ENCODE measurements at places on chromosomes 2 and 18. TPM values are rescaled to one million over a fixed set of nuclear protein-coding genes. Genes with fewer than 3 reads are reported as not detected.

DNA sequence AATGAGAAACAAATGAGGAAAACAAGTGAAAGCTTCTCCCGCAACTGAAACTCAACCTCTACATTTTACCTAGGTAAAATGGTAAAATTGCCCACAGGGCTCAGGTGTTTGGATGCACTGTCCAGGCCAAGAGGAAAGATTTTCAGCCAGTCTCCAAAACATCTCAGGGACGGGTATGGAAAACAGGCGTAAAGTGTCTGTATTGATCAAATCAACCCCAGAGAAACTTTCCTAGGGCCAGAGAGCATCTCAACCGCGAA lies 361 bp upstream of the HAT1 start:
- no peak for DNase-seq

DNA sequence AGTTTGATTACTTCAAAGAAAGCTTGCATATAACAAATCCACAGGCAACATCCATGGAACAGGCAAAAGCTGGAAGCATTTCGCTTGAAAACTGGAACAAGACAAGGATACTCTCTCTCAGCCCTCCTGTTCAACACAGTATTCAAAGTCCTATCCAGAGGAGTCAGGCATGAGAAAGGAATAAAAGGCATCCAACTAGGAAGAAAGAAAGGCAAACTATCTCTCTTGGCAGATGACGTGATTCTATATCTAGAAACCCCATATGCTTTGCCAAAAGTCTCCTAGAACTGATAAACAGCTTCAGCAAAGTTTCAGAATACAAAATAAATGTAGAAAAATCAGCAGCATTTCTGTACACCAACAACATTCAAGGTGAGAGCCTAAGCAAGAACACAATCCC lies 34.1 kb upstream of the MC4R start:
- DNase-seq, result no peak

- peak; percentile 54 for DNase-seq
Observed at GRCh38 chr2:160292225-160292624, 92.2 kb upstream of the ITGB6 start.

DNA sequence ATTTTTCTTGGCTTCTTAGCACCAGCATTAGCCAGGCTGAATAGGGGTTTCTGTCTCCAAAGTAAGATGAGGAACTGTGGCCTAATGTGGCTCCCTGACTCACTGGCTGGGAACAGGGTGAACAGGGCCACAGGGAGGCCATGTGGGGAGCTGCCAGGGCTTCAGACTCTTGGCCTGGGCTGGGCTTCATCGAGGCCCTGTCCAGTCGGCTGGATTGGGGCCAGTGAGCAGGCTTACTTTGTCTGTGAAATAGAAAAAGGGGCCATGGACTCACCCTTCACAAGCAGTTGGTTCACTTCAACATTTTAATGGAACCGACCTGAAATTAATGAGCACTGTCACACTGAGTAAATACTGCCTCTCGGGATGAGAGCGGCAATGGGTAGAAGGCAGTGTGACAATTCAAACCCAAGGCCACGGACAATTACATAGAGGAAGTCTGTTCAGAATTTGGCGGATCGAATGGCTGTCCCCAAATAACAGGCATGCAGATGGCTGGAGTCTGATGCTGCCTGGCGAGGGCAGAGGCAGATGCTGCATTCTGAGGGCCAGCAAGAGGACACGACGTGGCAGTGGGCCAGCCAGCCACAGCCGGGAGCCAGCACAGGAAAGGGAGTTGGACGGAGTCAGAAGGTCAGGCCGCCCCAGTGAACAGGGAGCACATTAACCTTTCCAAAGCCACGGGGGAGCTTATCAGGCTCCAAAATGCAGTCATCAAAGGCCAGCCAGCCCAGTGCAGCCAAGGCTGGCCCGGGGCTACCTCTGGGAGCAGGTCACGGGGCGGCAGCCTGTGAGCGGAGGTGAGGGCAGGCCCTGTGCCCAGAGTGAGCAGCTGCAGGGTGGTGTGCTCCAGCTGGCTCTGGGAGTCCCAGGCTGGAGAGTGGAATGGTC lies 146.6 kb upstream of the REV1 start:
- DNase-seq, result no peak

- DNase-seq, result no peak
Observed at GRCh38 chr2:176924909-176925534, 287.6 kb upstream of the HNRNPA3 start.

DNA sequence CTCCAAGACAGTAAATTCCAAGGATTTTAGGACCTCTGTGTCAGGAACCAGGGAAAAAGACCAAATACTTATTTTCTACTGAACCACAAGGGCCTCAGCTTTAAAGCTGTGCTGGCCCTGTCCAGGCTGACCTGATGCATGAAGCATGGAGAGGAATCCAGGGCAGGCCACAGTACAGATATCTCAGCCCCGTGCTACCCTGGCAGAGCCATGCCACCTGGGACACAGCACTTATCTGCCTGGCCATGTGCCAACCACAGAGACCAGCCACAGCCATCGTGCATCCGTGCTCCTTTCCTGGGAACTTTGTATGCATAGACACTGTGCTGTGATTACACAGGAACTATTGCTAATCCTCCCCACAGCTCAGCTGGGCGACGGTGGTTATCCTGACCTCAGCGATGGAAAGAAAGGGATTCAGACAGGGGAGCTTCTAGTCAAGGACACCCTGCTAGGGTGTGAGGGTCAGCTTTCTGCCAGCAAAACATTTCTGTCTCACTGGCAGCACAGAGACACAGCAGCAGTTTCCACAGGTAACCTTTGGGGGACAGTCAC lies 687.4 kb upstream of the ID2 start:
- DNase-seq, result no peak

DNA sequence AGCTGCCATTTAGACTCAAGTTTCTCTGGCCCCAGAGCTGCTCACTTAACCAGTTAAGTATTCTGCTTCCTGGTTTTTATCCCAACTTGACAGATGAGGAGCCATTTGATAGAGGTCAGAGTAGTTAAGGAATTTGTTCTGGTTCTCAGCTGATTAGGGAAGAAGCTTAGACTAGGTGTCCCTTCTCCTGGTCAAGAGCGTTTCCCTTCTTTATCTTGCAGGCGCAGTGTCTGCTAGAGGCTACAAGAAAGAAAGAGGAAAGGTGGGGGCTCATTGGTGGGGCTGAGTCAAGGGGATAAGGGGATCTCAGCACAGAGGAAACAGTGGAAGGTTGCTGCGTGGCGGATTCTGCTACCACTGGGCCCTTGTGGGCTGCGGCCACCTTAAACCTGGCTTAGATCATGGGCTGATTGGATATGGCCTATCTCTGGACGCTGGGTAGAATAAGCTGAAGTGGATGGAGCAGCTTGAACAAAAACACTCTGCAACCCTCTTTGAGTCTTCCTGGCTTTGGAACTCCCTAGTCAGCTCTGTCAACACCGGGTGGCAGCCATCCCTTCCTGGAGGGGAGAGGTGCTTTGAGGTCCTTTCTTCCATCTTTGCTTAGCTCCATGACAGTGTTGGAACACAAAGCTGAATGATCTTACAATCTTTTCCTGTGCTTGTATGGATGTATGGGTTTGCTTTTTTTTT lies 70.8 kb downstream of the QPCT start:
- DNase-seq, result peak; percentile 36

GRCh38 chr2:230706053-230706521 lies 6.6 kb upstream of the CAB39 start:
- DNase-seq, result no peak

DNA sequence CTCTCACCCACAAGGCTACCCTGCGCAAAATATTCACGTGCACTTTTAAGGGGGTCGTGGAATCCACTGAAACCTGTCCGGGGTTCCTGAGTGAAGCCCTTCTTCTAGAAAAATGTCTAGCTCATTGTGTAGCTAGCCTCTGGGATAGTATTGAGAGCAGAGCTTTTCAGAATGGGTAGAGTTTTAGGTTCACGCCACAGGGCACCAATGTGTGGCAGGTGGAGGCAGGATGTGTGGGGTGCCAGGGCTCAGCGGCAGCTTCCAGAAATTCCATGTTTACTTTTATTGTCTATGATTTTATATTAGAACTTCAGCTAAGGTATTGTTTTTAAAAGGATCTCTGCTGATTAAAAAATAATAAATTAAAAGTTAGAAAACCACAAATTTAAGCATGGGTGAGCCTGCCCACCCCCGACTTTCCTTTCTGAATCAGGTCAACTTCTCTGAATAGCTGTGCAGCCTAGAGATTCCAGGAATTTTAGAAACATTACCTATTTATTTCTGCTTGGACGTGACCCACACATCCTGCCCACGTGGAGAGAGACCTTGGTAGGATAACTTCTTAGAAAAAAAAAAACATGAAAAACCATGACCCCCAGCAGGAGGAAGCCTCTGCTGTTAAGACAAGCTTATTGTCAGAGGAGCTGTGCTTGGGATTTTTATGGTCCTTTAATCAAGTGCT lies 163.7 kb downstream of the CTIF start:
- DNase-seq, result no peak

DNA sequence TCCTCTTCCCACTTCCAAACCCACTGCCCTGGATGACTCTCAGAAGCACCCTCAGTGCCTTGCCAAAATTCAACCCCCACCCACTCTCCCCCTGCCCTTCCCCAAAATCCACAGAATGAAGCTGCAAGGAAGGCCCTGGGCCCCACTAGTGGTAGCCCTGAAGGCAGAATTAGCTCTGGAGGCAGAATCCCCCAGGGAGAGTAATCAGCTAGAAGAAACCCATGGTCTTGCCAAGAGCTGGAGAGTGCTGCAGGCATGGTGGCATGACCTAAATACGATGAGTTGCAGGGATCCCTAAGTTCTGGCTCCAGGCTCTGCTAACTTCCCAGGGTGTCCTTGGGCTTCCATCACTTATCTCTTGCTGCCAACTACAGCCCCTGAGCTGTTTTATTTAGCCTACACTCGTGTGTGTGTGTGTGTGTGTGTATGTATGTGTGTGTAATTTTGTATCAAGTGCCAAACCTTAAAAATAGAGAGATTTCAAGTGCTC lies 7.9 kb downstream of the GAD1 start:
- no peak for DNase-seq

DNA sequence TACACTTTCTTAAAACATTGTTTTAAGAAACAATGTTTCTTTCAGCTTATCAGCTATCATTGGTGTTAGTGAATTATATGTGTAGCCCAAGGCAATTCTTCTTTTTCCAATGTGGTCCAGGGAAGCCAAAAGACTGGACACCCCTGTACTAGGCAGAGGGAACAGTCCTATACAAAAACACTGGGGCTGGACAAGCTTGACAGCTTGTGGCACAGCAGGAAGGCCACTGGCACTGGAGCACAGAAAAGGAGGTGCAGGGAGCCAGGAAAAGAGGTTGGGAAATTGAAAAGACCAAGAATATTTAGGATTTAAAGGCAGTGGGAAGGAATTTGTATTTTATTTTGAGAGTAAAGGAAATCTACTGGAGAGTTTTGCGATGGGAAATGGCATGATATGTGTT lies 47.7 kb downstream of the SRD5A2 start:
- DNase-seq, result no peak

DNA sequence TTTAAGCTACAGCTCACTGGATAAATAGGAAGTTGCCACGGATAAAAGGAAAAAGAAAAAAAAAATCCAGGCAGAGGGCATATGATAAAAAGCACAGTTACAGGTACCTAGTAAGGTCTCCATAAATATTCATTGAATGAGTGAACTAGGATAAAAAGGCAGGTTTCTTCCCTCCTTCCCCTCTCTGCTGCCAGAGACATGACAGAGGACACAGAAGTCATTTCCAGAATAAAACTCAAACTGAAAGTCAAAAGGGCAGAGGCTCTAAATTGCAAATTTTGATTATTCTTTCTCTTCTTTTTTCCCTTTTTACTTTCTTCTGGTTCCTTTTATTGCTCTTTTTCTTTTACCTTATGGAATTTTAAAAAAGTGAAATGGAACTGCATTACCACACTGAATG lies 7.7 kb downstream of the CD302 start:
- DNase-seq, result no peak

GRCh38 chr18:45839414-45840395 lies 14.2 kb downstream of the SIGLEC15 start:
- peak; percentile 66 for DNase-seq

GRCh38 chr2:21837168-21837960 lies 713.6 kb downstream of the TDRD15 start:
- peak; percentile 46 for DNase-seq

DNA sequence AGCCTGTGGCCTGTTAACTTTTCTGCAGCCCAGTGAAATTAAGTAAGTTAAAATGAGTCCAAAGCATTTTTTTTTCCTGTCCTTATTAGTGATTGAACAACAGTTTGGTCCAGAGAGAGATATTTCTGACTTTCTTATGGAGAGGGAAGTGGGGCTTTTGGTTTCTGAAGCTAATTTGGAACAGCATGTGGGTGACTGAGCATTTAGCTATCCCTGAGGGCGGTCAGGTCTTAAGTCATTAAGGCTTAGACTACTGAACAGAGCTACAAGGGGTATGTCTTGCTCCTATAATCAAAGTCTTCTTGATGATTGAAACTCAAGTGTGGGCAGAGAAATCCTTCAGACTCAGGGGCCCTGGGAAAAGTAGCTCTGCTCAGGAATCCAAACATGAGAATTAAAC lies 14.0 kb downstream of the ARHGAP25 start:
- DNase-seq, result no peak

DNA sequence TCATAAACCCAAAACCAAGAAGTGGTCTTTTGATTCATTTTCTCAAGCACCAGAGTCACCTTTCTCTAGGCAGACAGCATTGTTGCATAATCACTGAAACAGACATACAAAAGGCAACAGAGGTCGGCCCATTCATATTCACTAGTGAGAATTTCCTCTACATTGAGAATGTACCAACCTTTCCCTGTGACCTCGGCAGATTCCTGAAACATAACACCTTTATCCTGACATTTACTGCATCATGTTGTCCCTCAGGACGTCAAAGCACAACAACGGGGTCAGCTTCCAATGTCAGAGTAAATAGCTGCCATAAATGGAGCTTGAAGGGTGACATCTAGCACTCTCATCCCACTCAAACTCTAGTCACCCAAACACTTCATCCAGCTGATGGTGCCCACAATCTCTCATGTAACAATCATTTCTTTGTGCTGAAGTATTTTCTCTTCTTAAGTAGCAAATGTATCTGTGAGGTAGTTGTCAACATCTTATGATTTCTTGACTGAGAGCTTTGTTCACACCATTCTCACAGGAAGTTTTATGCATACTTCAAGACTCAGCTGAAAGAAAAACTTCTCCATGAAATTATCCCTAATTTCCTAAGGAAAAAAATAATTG lies 802.6 kb upstream of the CHAC2 start:
- DNase-seq, result no peak

GRCh38 chr2:143345887-143346787 lies 216.9 kb downstream of the ARHGAP15 start:
- no peak for DNase-seq

Gene TUBA3D
- polyA plus RNA-seq, result 0.61 TPM

Gene NT5DC4
- polyA plus RNA-seq, result not detected

Gene GCG
- polyA plus RNA-seq, result not detected

Gene CNDP2
- 74.8 TPM for polyA plus RNA-seq

Gene ADAM23
- polyA plus RNA-seq, result 15.8 TPM

Gene ERFE
- polyA plus RNA-seq, result 2.0 TPM

Gene FAM110C
- polyA plus RNA-seq, result 0.60 TPM

Gene CWC22
- polyA plus RNA-seq, result 21.2 TPM

Gene CLEC4F
- not detected for polyA plus RNA-seq

Gene MC2R
- polyA plus RNA-seq, result not detected

Gene SCN2A
- polyA plus RNA-seq, result not detected

Gene AKAIN1
- not detected for polyA plus RNA-seq

Measured in cardiac muscle cell (in vitro differentiated cells and primary cell).